ENCODE measurements at places on chromosomes 12 and 14.

- no peak for DNase-seq
Observed at GRCh38 chr14:54487771-54488170, 1.0 kb downstream of the GMFB start.

- DNase-seq, result no peak
Observed at GRCh38 chr12:132427174-132427768, 62.7 kb upstream of the FBRSL1 start.

- DNase-seq, result no peak
Observed at GRCh38 chr12:93962336-93962735, 186.0 kb upstream of the PLXNC1 start.

DNA sequence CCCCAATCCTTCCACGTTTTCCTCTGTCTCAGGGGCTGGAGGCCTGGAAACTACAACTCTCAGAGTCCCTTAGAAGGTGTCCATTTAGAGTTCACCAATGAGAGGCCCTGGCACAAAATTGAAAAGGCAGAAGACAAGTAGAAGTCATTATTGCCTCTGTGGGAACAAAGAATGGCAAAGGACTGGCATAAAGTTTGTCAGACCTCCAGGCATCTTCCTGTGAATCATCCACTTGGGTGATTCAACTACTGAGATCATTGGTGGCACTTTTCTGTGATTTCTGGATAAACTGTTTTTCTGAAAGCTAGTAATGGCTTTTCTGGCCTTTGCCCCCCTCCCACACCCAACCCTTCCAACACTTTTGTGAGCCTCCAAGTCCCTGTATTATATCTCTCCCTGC, 42.6 kb upstream of the C12orf42 start:
- DNase-seq, result no peak

- no peak for DNase-seq
Observed at GRCh38 chr12:84596266-84596665, 316.3 kb downstream of the SLC6A15 start.

DNA sequence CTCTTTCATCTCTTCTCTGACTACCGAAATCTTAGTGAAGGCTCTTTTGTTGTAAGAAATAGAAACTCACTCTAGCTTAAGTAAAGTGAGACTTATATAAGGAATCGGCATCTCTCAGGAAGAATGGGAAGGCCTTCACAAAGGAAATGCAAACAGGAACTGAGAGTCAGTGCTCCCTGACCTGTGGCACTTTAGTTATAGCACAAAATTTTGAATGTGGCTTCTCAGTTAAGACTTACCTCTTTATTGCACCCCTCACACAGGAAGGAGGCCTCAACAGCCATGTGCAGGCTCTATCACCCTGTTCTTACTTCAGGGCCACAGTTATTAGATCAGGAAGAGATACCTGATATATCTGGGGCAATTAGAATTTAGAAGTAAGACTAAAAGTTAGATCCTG, 224.7 kb upstream of the EGLN3 start:
- no peak for DNase-seq

GRCh38 chr12:58217130-58217529, 275.8 kb downstream of the ATP23 start:
- DNase-seq, result no peak

- no peak for DNase-seq
Observed at GRCh38 chr14:44873536-44873935, 88.2 kb downstream of the KLHL28 start.

DNA sequence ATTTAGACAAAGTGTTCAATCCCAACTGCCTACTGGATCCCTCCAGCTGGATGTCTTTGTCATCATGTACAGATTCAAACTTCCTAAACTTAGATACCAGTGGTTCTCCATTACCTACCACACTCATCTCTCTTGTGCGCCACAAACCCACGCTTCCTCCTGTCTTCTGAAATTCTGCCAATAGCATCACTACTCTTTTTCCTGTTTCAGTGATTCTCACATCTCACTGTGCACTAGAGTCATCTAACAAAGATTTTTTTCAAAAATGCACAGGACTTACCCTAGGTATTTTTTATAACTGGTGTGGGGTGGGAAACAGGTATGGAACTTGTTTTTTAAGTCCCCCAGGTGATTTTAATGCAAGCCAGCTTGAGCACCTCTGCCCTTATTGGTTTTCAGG, 5.9 kb downstream of the PSMB5 start:
- DNase-seq, result no peak

DNA sequence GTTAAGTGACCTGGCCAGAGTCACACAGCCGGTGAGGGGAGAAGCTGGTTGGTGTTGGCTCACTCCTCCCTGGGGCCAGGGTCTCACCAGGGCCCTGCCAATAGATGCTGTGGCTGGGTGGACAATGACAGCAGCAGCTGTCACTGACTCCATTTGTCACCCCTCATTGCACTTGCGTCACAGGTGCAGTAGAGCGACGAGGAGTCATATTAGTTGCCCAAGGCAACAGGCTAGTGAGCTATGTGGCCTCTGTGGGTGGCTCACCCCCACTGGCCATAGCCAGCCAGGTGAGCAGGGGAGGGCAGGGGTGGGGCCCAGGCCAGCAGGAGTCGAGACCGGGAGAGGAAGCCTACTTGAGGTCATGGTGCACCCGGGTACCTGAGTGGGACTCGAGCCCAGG, 9.7 kb downstream of the SLC25A47 start:
- no peak for DNase-seq

- no peak for DNase-seq
Observed at GRCh38 chr12:113980537-113981337, 14.6 kb upstream of the RBM19 start.

- DNase-seq, result no peak
Observed at GRCh38 chr12:72677139-72677538, 405.0 kb downstream of the TRHDE start.

- DNase-seq, result no peak
Observed at GRCh38 chr14:105326891-105327694, 12.5 kb downstream of the PACS2 start.

GRCh38 chr14:55092341-55092740, 36.7 kb upstream of the LGALS3 start:
- no peak for DNase-seq

GRCh38 chr12:57483466-57483865, 3.8 kb upstream of the ARHGAP9 start:
- DNase-seq, result no peak

GRCh38 chr12:131912518-131913274, 16.4 kb upstream of the PUS1 start:
- no peak for DNase-seq

GRCh38 chr12:49937639-49938300, 12.8 kb upstream of the AQP2 start:
- no peak for DNase-seq

GRCh38 chr12:6951551-6952120, 480 bp downstream of the PTPN6 start:
- DNase-seq, result no peak

GRCh38 chr14:58663494-58664111, 25.8 kb downstream of the DACT1 start:
- no peak for DNase-seq

GRCh38 chr12:132285991-132286681, 43.3 kb downstream of the GALNT9 start:
- no peak for DNase-seq

GRCh38 chr14:23299986-23300686, 2.5 kb downstream of the PPP1R3E start:
- DNase-seq, result no peak

DNA sequence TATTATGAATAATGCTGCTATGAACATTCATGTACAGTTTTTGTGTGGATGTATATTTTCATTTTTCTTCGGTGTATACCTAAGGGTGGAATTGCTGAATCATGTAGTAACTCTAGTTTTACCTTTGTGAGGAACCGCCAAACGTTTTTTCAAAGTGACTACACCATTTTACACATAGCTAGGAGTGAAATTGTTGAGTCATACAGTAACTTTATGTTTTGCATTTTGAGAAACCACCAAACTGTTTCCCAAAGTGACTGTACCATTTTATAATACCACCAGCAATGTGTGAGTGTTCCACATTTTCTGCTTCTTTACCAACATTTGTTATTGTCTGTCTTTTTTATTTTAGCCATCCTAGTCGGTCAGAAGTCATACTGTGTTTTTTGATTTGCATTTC, 3.1 kb upstream of the TPH2 start:
- no peak for DNase-seq

DNA sequence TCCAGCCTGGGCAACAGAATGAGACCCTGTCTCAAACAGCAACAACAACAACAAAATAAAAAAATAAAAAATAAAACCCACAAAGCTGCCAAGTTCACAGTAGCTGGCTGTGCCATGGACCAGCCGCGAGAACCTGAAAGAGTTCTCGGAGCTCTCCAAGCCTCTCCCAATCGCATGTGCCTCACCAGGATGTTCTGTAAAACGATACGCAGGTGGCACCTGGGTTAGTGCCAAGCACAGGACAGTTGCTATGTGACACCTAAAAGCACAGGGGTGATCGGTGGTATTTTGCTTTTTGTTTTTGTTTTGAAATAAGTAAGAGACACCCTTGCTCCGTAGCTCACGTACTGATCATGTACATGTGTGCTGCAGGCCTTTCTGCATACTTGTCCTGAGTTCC, 52.4 kb downstream of the RFLNA start:
- no peak for DNase-seq

DNA sequence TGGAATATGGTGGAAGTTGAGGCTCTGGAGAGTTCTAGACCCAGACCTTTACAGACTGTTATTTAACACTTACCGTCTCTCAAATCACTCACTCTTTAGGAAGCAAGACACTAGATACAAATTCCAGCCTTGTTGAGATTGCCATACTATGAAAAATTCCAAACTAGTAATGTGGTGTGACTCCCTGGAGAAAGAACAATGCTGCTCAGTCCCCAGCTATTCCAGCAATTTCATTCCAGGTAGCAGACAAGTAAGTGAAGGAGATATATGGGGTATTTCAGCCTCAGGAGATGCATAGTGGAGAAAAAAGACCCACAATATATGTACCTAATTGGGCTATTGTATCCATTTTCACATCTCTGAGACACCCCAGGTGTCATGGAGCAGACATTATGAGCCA, 678.9 kb upstream of the LMO3 start:
- DNase-seq, result no peak

DNA sequence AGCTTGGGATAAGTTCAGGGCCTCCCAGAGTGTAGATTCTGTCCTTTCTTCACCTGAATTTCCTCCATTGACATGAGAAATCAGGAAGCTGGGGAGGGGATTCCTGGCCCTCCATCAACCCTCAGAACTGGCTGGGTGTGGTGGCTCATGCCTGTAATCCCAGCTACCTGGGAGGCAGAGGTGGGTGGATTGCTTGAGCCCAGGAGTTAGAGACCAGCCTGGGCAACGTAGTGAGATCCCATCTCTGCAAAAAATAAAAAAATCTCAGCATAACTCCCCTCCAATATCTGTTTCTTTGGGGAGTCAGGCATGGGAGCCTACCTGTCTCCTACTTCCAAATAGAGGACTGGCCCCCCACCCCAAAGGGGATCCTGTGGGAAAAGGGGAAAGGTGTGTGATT, 59.8 kb upstream of the TBX3 start:
- no peak for DNase-seq

DNA sequence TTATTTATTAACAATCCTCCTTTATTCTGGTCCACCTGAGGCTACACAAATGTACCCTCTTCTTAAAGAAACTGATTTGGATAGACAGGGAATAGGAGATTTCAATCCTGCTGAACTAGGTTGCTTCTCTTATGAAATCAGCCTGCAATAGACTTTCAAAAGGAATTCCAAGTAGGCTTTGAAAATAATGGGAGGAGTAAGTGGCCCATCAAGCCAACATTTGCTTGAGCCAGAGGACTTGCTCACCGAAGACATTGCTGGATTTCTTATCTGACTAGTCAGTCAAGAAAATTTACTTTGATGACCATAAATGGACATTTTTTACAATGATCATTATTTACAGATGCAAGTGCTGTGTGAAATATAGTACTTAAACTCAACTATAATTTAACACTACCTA, 82.8 kb upstream of the RASSF8 start:
- DNase-seq, result no peak

DNA sequence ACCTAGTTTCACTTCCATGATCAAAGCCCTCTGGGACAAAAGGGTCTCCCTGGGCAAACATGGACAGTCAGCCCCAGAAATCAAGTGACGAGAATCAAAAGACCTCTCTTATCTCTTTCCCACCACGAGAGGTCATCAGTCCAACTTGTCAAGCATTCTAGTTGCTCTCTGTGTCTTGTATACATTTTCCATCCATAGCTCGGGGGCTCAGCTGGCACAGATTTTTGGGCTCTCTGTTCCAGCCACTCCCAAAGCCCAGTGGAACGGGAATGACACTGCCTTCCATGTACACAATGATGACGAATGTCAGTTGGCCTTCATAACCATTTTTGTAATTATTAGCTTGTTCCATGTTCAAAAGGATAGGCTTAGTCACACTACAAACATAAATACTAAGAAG, 29.7 kb downstream of the NOS1 start:
- DNase-seq, result no peak

DNA sequence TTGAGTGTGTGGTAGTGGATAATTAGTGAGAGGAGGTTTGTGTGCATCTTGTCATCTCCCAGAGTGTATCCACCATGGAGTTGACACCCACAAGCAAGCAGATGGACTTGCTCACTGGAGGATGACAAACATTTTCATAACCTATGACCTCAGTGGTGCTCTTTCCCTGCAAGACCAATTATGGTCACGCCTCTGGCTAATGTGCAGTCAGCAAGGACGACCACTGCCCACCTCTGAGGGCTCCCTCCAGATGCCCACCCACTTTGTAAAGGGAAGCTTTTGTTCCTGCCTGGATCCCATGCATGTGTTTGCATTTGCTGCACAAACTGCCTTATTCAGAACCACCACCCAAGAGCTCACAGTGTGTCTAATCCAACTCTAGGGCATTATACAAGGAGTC, 982.8 kb downstream of the TMEM121 start:
- no peak for DNase-seq

DNA sequence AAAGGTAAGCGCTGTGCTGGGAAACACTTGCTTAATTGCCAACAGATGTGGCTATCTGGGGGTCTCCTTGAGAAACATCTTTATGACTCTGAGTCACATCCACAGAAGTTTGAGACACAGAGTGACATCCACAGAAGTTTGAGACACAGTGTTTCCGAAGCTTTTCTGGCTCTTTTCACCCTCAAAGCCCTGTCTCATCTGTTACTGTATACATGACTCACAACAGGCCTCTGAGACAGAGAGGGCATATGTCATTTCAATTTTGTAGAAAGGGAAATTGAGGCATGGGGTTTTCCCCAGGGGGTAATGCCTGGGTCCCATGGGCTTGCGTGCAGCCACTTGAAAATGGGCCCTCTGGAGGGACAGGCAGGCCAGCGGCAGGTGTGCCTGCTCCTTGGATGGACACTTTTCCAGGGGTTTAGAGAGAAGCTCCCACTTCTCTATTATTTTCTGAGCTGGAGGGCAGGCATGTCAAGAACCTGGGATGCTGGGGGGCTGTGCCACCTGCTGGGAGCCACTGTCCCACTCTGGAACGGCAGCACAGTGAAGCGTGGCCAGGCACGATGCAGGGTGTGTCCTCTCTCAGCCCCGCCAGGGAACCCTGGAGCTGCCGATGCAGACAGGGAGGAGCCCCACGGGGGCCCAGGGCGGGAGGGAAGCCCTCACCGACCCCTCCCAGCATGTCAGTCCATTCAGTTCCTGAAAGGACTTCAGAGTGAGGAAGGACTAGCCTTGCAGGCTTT, 111.3 kb upstream of the FKBP4 start:
- peak; percentile 44 for DNase-seq

Measured in CD8-positive, alpha-beta T cell (primary cell).